ENCODE measurements at places on chromosomes 13 and 19.

DNA sequence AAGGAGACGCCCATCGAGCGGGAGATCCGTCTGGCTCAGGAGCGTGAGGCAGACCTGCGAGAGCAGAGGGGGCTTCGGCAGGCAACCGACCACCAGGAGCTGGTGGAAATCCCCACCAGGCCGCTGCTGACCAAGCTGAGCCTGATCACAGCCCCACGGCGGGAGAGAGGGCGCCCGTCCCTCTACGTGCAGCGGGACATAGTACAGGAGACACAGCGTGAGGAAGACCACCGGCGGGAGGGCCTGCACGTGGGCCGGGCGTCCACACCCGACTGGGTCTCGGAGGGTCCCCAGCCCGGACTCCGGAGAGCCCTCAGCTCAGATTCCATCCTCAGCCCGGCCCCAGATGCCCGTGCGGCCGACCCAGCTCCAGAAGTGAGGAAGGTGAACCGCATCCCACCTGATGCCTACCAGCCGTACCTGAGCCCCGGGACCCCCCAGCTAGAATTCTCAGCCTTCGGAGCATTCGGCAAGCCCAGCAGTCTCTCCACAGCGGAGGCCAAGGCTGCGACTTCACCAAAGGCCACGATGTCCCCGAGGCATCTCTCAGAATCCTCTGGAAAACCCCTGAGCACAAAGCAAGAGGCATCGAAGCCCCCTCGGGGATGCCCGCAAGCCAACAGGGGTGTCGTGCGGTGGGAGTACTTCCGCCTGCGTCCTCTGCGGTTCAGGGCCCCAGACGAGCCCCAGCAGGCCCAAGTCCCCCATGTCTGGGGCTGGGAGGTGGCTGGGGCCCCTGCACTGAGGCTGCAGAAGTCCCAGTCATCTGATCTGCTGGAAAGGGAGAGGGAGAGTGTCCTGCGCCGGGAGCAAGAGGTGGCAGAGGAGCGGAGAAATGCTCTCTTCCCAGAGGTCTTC is 7.1 kb downstream of the MISP start:
- DNase-seq, result no peak

GRCh38 chr19:46692918-46693722 is 23.8 kb downstream of the PRKD2 start:
- no peak for DNase-seq

DNA sequence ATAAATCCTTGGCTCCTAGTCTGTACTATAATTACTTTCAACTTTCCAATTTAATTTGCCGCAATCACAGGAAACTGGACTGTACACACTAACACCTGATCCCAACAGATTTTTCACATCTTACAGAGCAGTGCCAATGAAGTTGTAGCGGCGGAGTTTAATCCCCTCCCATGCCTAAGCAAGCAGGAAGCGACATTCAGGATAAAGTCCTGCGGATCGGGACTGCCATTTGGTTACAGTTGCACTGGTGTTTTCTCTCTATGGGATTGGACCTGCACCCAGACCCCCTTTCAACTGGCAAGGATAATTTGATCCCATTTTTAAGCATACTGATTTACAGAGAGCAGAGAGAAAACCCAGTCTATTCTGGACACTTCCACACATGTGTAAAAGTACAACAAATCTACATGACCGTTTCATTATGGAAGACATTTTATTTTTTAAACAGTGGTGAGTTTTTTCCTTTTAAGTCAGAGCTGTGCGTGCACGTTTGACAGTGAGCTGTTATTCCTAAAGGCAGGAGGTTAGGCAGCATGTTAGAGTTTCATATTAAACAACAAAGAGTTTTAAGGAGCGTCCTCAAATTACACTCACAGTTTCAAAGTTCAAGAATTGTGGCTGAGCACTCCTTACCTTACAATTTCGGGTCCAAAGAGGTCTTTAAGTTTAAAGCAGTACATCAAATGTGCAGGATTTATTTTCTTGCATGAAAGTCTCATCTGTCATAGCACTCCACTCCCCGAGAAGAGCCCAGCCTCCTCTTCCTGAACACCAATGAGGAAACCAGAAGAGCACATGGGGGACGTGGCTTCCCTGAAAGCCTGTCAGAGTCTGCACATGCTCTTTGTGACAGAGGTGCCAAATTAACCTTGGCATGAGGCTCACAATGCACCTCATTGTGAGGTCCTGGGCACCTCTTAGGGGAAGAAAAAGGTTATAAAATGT is 141.6 kb upstream of the RFC3 start:
- no peak for DNase-seq

GRCh38 chr13:105083992-105084391 is 1451.5 kb downstream of the EFNB2 start:
- DNase-seq, result no peak

DNA sequence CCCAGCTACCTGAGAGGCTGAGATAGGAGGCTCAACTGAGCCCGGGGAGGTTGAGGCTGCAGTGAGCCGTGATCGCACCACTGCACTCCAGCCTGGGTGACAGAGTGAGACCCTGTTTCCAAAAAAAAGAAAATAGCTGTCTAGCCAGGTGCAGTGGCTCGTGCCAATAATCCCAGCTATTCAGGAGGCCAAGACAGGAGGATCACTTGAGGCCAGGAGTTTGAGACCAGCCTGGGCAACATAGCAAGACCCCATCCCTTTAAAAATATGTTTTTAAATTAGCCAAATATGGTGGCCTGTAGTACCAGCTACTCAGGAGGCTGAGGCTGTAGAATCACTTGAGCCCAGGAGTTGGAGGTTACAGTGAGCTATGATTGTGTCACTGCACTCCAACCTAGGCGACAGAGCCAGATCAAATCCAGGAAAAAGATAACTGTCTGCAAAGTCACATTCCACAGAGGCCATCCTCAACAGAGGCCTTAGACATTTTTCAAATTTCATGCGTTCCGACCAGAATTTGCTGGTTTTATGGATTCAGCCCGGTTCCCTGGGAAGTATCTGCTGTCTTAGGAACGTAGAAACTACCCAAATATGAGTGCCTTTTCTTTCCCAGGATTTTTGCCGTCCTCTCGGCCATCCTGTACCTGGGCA is 58.7 kb upstream of the USE1 start:
- no peak for DNase-seq
